ENCODE measurements at places on chromosomes 2 and 18.

GRCh38 chr2:209076151-209076550 lies 347.7 kb upstream of the MAP2 start:
- no peak for DNase-seq

GRCh38 chr2:238771218-238771617 lies 76.7 kb upstream of the TWIST2 start:
- DNase-seq: no peak

DNA sequence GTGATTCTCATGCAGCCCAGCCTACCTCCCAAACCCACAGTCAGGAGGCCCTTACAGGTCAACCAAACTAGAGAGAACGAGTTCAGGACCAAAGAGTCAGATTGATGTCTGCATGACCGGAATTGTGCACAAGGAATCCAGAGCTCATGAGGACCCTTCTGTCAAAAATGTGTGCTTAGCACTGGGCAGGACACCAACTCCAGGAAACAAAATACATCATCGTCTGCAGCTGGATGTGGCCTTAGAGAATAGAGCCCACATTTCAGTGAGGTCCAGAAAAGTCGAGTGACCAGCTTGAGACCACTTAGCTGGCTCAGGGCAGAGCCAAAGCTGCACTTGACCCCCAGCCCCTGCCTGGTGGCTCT lies 3.2 kb downstream of the TNS1 start:
- no peak for DNase-seq

DNA sequence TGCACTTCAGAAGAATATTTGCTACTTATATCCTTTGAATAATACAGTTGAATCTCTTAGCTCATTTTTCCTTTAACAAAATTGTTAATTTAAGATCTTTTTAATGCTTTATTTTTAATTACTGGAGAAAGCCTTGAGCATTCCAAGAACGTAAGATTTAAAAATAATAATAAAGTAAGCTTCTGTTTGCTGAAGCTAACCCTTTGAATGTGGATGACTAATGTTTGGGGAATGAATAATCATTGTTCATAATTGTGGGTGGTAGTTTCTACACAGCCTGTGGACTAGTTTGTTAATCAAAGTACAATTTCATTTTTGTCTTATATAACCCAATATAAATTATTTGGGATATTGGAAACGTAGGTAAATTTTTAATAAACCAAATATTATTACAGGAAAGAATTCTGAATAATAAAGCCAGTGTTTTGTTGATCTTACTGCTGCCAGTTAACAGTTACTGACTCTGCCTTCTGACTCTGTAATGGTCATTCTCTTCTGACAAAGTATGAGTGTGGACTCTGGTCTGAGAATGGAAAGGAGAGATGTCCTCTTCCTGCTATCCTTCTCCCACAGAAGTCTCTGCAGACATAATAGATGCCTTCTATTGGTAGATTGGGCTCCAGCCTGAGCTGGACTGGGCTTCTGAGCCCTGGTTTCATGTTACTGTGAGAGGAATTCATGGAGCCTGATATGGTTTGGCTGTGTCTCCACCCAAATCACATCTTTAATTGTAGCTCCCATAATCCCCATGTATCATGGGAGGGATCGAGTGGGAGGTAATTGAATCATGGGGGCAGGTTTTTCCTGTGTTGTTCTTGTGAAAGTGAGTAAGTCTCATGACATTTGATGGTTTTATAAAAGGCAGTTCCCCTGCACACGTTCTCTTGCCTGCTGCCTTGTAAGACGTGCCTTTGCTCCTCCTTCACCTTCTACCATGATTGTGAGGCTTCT lies 292.7 kb upstream of the SLC39A10 start:
- no peak for DNase-seq

- DNase-seq: peak; percentile 4
These were observed 40.5 kb downstream of the CROCC2 start for GRCh38 chr2:240946654-240947053.

DNA sequence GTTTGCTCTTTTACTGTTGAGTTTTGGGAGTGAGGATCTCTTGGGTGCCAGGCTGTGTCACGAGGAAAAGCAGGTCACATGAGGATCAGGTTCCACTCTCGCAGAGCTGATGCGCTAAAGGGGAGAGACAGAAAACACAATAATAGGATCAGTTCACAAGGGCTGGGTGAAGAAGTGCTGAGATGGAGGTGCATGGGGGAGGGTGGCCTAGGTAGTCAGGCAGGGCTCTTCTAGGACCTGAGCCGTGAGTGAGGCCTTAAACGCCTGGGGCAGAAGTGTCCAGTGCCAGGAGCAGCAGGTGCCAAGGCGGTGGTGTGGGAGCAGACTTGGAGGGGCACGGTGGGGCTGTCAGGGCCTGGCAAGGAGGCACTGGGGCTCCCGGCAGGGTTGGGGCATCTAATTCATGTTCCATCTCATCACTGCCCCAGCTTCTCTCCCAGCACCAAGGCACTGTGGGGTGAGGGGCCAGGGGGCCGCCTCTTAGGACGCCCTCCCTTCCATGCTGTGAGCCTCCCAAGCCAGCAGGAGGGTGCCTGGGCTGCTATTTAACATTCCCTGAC lies 9.3 kb downstream of the KCNIP3 start:
- no peak for DNase-seq

GRCh38 chr18:76380127-76380729 lies 114.8 kb downstream of the ZNF516 start:
- DNase-seq: no peak

DNA sequence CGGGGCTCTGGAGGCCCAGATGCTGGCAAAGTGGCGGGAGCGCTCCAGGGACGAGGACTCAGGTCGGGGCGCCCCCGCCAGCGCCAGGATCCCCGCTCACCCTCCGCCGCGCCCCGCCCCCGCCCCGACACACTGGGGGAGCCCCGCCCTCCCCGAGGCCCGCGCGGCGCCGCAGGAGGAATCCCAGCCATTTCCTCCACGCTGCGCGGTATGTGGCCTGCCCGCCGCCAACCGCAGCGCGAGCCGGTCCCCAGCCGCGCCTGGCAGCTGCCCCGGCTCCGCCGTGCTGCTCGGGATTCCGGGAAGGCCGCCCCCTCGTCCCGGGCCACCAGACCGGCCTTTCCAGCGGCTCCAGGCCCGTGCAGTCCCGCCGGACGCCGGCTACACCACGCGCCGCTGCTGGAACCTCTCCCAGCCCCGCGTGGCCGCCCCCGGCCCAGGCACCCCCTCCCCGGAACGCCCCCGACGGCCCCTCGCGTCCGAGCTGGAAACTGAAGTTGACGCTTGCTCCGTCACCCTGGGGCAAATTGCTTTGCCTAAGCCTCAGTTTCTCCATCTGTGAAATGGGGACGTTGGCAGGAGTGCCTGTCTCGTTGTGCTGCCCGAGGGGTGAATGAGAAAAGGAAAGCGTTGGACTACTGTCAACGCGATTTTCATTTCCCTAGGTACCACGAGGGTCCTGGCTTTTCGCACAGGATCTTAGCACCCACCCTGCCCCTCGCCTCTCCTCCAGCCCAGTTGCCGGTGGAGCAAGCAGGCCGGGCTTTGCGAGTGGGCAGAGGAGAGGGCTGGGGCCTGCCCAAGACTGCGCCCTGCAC lies 53.6 kb downstream of the PKDCC start:
- DNase-seq: peak; percentile 51

DNA sequence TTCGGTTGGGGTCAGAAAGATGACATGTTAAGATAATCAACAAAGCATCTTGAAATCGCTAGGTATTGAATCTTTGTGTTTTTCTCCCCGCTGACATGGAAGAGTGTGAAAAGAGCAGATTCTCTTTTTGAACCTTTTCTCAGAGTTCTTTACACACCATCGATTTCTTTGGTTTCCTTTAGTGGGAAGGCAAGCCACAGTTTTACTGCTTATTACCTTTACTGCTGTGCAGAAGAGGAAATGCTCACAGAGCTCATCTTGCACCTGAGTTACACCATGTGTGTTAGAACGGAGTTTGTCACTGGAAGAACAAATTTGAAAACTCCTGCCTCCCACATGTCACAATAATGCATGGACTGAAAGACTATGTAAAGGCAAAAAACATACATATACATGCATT lies 45.3 kb upstream of the PDK1 start:
- DNase-seq: no peak

DNA sequence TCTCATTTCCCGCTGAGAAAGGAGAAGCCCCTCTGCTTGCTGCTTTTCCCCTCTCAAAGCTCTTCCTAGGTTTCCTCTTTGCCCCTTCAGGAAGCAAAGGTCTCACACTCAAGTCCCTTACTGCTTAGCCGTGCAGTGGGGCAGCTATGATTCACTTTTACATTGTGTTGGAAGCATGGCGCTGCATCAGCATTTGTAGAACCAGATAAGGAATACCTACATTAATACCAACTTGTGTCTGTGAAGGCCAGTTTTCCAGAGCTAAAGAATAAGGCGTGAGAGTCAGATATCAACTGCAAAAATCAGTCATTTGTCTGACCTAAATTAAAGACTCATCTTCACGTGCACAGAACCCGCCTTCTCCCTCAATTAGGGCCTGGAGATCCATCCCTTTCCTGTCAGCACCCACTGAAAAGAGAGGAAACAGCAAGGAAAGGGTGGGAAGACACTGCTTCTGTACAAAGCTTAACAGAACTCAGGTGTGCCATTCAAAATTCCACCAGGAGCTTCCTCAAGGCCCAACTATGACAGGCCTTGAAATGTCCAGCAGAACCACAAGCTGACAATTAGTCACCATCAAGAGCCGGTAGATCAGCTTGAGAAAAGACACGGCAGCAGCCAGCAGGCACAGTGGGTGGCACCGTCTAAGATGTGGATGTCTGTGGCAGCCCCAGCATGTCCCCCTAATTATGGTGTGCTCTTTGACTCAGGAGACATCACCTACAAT lies 16.1 kb upstream of the XDH start:
- DNase-seq: no peak

DNA sequence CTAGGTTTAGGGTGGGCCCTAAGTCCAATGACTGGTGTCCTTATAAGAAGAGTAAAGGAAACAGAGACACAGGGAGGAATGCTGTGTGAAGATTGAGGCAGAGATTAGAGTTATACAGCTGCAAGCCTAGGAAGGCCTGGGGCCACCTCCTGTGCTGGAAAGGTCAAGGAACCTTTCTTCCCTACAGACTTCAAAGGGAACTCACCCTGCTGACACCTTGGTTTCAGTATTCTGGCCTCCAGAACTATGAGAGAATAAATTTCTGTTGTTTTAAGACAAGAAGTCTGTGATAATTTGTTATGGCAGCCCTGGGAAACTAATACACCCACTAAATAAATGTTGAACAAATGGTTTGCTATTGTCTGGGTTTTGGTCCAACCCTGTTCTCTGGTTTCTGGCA lies 102.3 kb upstream of the NEUROD1 start:
- no peak for DNase-seq

- no peak for DNase-seq
These were observed 34.4 kb upstream of the RAPGEF4 start for GRCh38 chr2:172701250-172701649.

DNA sequence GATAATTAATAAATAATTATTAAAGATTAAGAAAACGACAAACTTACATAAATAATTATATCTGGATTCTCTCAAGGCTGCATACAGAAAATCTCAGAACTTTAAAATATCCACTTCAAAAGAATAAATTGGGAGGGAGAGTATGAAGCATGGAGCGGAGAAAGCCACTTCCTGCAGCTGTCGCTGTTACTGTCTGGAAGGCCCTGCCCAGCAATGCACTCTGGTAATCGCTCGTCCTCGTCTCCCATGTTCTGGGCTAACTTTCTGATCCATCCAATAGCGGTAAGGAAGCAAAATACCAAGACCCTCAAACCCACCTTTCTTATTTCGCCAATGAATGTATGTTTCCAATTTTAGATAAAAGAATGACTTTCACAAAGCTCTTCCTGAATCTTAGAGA lies 26.7 kb downstream of the CYRIA start:
- no peak for DNase-seq

DNA sequence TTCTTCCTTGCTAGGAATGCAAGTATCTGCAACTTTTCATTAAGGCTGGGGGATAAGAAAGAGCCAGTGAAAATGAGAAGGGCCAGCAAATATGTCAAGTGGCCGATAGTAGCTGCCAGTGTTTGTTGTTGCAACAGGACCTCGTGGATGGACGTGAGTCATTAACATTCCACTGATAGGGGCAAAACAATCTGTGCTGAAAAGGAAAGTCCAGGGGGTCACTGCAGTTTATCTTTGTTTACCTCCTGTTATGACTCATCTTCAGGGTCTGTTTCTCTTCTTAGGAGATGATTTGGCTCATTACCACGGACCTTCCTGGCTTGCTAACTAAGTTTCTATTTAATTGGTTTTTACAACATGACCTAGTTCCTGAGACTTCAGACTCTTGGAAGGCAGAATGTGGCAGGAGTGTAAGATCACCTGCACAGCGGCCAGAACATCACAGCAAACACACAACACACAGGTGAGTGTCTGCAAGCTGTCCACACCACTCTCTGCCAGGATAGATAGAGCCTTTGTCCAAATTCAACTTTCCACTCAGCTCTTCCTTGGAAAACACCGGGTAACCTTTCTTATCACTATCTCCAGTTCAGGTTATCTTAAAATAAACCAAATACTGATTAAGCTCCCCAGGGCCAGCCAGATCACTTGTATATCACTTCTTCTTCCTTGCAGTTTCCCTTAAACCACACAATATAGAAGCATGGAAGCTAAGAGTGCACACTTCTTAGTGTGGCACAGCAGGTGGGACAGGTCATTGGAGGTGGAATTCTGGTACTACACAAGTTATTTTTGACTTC lies 157.5 kb upstream of the LMAN1 start:
- no peak for DNase-seq

DNA sequence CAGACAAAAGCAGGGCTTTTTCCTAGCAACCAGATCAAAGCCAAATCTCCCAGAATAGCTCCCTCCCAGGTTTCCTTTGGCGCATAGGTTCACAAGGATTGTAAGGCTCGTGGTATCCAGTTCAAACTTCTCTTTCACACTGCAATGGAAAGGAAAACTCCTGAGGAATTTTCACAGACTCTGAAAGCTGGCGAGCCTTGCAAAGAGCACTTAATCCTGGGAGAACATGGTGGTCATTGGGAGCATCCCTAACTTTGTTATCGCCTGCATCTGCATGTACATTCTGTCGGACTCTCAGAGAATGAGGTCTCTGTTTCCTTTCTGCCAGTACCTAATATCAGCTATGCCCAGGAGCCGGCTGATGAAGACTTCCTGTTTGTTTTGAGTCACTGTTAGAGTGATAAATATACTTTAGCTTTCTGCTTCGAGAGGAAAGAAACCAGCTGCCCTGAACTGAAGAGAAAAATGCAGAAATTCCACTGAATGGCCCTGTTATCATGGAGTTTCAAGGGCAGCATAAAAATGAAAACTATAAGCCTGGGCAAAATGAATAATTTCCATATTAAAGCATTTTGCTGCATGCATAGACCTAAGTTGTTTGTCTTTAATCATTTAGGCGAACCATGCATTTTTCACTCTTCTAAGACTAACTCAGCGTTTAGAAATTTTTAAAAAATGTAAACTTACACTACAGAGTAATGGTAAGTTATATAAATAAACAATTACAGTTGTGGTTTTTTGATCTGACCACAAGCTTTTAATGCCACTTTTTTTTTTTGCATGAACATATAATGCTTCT lies 76.4 kb upstream of the ZEB2 start:
- DNase-seq: no peak

DNA sequence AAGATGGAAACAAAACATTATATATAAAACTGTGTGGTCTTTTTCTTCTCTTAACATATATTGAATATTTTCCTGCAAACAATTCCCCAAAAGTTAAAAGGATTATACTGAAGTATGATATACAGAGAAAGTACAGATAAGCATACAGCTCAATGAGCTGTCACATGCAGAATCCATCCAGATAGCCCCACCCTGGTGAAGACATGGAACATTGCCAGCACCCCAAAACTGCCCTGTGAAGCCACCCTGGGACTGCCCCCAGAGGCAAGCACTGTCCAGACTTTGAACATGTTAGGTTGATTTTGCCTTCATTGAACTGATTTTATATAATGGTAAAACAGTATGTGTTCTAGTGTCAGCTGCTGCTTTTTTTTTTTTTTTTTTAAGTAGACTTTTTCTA lies 112.3 kb upstream of the IL1R2 start:
- DNase-seq: no peak

GRCh38 chr18:44229693-44230108 lies 451.0 kb upstream of the SETBP1 start:
- no peak for DNase-seq
